ENCODE measurements at places on chromosomes 1 and 21. TPM values are rescaled to one million over a fixed set of nuclear protein-coding genes. Genes with fewer than 3 reads are reported as not detected.
A peak's percentile ranks its signal among the peaks of the same experiment; 100 is the strongest.

DNA sequence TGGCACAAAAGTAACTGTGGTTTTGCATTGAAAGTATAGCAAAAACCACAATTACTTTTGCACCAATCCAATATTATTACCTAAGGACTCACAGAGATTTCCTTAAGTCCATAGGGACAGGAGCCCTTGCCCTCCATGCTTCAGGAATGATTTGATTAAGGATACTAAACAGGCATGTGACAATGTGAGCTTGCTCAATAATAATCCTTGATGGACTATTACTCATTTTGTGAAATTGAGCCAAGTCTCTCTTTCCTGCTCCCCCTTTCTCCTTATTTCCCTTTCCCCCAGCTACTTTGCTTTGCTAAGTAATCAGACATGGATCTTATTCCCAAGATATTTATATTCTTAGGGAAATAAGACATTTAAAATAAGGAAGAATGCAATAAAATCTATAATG lies 21.6 kb upstream of the RGL1 start:
- H3K4me3 ChIP-seq, result no peak overlapping the region
- no peak overlapping the region for H3K27ac ChIP-seq
- peaks cover 9% of the 10 kb centered on the region for H3K4me1 ChIP-seq
- no peaks in the 10 kb centered on the region for H3K36me3 ChIP-seq
- H3K27me3 ChIP-seq, result no peaks in the 10 kb centered on the region

NUP210L gene
- not detected for total RNA-seq

TSPEAR gene
- total RNA-seq, result 0.35 TPM

CR1 gene
- total RNA-seq, result 0.70 TPM

DNA sequence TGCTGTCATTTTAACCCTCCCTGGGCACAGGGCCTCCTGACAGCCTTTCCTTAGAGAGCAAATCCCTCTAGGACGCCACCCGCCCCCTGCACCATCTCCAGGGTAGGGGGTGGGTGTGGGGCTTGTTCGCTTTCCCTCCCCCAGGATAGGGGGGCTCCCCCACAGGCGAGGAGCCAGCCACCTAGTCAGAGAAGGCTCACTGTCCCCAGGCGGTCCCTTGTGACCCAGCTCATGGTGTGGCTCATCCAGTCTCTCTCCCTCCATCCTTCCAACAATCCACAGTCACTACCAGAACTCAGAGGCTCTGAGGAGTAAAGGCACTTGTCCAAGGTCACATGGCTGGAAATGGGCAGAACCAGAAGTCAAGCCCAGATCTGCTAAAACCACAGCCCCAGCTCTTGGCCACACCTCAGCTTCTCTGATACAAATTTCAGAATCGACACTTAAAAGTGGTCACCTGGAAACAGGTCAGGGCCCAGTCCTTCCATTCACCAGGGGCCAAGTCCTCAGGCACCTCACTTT lies 89.8 kb downstream of the MRPL37 start:
- no peak for DNase-seq
- H3K4me1 ChIP-seq, result peaks cover 74% of the 10 kb centered on the region
- H3K4me3 ChIP-seq, result no peak overlapping the region
- no peak overlapping the region for H3K27ac ChIP-seq
- no peaks in the 10 kb centered on the region for H3K27me3 ChIP-seq
- H3K36me3 ChIP-seq, result no peaks in the 10 kb centered on the region

DNA sequence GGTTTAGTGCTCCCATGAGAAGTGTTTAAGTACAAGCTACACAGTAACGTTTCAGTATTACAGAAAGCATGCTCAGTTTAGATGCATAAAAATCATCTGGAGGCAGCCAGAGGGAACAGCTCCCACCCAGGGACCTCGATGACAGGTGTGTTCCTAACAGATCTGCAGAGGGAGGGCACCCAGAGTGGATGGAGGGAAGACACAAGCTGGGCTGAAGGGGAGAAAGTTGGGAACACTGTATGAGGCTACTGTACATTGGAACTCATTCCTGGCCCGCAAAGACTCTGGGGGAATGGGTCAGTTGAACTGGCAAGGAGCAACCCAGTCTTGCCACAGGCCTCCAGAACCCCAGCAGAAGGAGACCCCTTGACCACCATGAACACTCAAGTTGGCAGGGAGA lies 52.4 kb downstream of the ZP4 start:
- no peak overlapping the region for H3K4me3 ChIP-seq
- DNase-seq, result no peak
- H3K4me1 ChIP-seq, result peaks cover 17% of the 10 kb centered on the region
- no peak overlapping the region for H3K27ac ChIP-seq
- no peaks in the 10 kb centered on the region for H3K36me3 ChIP-seq
- H3K27me3 ChIP-seq, result no peaks in the 10 kb centered on the region

GRCh38 chr1:184497959-184498723 lies 111.3 kb downstream of the C1orf21 start:
- H3K4me3 ChIP-seq, result 0 out of 2 replicates have a peak overlapping the region, but pooled peaks have one; percentile 1
- no peaks in the 10 kb centered on the region for H3K27me3 ChIP-seq
- peak overlapping the region; percentile 47 for H3K27ac ChIP-seq
- DNase-seq, result peak; percentile 94
- no peaks in the 10 kb centered on the region for H3K36me3 ChIP-seq
- H3K4me1 ChIP-seq, result peaks cover 53% of the 10 kb centered on the region

GRCh38 chr1:232172563-232172962 lies 457.4 kb downstream of the SIPA1L2 start:
- peaks cover 2% of the 10 kb centered on the region for H3K36me3 ChIP-seq
- no peak for DNase-seq
- no peaks in the 10 kb centered on the region for H3K27me3 ChIP-seq
- H3K4me3 ChIP-seq, result no peak overlapping the region
- H3K27ac ChIP-seq, result no peak overlapping the region

DNA sequence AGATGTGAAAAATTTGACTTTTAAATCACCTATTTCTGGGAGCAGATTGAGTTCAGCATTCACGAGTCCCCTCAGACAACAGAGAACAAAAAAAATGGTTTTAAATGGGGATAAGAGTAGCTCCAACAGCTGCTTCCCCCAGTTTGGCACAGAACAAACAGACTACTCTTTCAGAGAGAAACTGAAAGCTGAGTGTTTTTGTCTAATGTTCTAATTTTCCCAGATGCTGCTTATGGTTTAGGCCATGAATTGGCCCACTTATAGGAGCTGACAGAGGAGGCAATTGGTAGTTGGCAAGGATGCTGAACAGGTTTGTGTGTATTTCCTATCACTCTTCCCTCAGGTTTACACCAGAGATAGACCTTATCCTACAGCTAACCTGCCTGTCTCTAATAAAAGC lies 1637.4 kb upstream of the PRMT6 start:
- no peaks in the 10 kb centered on the region for H3K4me1 ChIP-seq
- peaks cover 9% of the 10 kb centered on the region for H3K36me3 ChIP-seq
- H3K27ac ChIP-seq, result no peak overlapping the region
- no peaks in the 10 kb centered on the region for H3K27me3 ChIP-seq

TAS1R1 gene
- total RNA-seq, result not detected

DNA sequence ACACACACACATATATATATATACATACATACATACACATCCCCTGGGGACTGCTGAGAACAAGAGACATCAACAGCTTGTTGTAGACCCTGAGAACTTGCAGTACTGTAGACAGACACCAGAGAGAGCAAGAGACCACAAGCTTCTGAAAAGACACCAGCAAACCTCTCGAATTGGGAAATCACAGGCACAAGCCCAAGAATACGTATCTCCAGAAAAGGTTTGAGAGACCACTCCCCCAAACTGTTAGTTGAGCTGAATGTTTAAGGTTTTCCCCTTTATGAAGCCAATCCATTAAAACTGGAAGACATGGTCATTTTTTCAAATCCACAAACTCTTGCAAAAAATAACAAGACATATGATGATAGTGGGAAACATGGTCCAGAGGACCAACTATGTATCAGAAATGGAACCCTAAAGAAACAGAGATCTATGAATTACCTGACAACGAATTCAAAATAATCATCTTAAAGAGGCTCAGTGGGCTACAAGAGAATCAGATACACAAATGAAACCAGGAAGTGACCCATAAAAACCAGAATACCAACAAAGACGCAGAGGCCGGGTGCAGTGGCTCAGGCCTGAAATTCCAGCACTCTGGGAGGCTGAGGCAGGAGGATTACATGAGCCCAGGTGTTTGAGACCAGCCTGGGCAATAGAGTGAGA lies 45.1 kb downstream of the SLC2A1 start:
- H3K27ac ChIP-seq, result no peak overlapping the region
- peak; percentile 93 for DNase-seq
- no peaks in the 10 kb centered on the region for H3K27me3 ChIP-seq
- H3K4me3 ChIP-seq, result no peak overlapping the region
- no peaks in the 10 kb centered on the region for H3K4me1 ChIP-seq
- H3K36me3 ChIP-seq, result peaks cover 6% of the 10 kb centered on the region

KCNT2 gene
- total RNA-seq, result 13.4 TPM

AJAP1 gene
- 0.23 TPM for total RNA-seq

DNA sequence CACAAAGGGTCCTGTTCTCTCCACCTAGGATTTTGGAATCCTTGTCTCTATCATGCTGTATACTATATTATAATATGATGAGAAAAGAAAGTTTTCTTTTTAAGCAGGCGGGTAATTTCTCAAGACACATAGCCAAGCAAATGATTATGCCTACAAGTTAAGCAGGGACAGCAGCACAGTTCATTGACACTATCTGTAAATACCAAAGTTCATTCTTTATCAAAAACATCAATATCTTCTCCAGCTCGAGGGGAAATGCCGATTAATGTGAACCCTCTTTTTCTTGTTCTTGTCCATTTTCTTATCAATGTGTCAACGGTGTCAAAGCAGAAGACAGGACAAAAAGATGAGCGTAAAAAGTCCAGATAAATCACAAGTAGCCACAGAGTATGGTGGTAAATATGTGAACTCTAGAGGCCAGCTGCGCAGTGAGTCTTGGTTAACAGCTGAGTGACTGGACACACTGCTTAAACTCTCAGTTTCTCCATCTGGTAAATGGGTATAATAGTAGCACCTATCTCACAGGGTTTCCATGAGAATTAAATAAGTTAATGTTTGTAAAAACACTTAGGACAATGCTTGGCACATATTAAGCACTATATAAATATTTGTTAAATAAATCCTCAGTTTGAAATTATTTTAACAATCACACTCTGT lies 30.9 kb downstream of the LPAR3 start:
- no peak overlapping the region for H3K27ac ChIP-seq
- no peak for DNase-seq
- H3K4me1 ChIP-seq, result no peaks in the 10 kb centered on the region
- H3K27me3 ChIP-seq, result no peaks in the 10 kb centered on the region
- peaks cover 5% of the 10 kb centered on the region for H3K36me3 ChIP-seq
- H3K4me3 ChIP-seq, result no peak overlapping the region

KCNK1 gene
- 12.7 TPM for total RNA-seq
